ENCODE measurements at places on chromosomes 7 and 10. TPM values are rescaled to one million over a fixed set of nuclear protein-coding genes. Genes with fewer than 3 reads are reported as not detected.

DNA sequence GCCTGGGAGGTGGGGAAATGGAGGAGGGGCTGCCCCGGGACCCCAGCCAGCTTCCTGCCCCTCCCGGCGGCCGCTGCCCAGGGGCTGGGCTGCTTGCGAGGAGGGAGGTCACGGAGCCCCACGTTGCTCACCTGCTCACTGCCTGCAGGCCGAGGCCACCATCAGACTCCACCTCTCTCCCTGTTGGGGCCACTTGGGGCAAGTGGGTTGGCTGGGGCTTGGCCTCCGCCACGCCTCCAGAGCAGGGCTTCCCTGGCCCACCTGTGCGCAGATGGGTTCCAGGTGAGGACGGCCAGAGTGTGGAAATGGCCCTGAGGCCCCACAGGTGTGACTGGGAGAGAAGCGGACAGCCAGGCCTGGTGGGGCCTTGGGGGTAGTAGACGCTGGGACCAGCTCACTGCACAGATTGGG lies 82.8 kb upstream of the DIP2C start:
- no peaks in the 10 kb centered on the region for H3K4me1 ChIP-seq
- no peak for DNase-seq
- no peaks in the 10 kb centered on the region for H3K27me3 ChIP-seq

- no peak overlapping the region for H3K4me3 ChIP-seq
- DNase-seq = peak; percentile 14
- H3K27ac ChIP-seq = peak overlapping the region; percentile 46
- H3K27me3 ChIP-seq = no peaks in the 10 kb centered on the region
- no peaks in the 10 kb centered on the region for H3K4me1 ChIP-seq
Observed at GRCh38 chr7:47290867-47291266, 291.0 kb downstream of the TNS3 start.

DNA sequence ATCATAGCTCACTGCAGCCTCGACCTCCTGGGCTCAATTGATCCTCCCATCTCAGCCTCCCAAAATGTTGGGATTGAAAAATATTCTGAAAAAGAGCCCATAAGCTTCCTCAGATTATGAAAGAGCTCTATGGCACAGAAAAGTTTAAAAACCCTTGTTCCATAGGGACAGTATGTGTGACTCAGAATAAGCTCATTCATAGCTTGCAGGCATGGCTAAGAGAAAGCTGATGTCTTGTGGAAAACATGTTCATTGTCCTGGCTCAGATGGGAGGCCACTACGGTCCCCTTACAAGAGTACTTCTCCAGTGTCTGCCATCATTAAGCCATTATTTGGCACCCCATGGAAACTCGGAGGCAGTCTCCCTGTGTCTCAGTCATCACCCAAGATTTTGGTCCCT lies 64.0 kb downstream of the CCDC3 start:
- DNase-seq = no peak
- H3K4me3 ChIP-seq = no peak overlapping the region
- no peaks in the 10 kb centered on the region for H3K36me3 ChIP-seq
- no peaks in the 10 kb centered on the region for H3K4me1 ChIP-seq

DNA sequence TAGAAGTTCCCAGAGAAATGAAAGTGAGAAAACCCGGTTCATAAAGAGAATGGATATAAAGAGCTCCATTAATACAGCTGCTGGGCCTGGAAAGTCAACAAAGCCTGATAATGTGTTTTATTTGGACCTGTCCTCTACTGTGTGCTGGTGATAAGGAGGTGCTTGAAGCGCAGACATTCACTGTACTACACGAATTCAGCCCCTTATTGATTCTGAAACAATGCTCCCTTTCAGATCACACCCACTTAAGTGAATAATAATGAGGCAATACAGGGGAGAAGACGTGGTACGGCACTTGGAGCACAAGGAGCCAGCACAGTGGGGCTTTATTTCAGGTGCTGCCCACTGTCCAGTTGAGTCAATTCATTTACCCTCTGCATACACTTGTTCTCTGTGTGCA lies 260.8 kb downstream of the FGFR2 start:
- no peak overlapping the region for H3K4me3 ChIP-seq
- H3K36me3 ChIP-seq = no peaks in the 10 kb centered on the region
- H3K4me1 ChIP-seq = no peaks in the 10 kb centered on the region
- H3K27me3 ChIP-seq = no peaks in the 10 kb centered on the region

Gene LEP
- total RNA-seq = not detected

Gene NUDCD3
- 77.7 TPM for total RNA-seq
